ENCODE measurements at places on chromosomes 5 and 9.

DNA sequence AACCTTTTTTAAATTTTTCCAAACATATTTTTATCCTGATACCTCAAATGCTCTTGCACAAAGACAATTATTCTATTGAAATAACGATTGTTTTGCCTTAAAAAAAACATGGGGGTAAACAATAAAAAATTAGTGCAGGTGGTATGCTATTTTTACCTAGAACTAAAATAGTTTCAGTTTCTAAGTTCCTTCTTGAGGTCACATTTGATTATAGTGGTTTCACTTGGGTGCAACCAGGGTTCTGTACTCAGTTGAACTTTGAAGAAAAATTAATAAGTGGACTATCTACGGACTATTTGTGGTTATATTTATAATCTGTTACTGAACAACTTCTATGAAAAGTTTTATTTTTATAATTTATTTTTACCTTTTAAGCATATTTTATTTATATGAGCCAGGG lies 387.1 kb upstream of the IZUMO3 start:
- H3K36me3 ChIP-seq = no peaks in the 10 kb centered on the region
- H3K4me3 ChIP-seq = no peak overlapping the region
- no peaks in the 10 kb centered on the region for H3K27me3 ChIP-seq
- H3K4me1 ChIP-seq = no peaks in the 10 kb centered on the region

- no peak overlapping the region for H3K4me3 ChIP-seq
- no peak for DNase-seq
- H3K27me3 ChIP-seq = no peaks in the 10 kb centered on the region
- H3K4me1 ChIP-seq = no peaks in the 10 kb centered on the region
These were observed 7.2 kb downstream of the CYSTM1 start for GRCh38 chr5:140182075-140182711.

DNA sequence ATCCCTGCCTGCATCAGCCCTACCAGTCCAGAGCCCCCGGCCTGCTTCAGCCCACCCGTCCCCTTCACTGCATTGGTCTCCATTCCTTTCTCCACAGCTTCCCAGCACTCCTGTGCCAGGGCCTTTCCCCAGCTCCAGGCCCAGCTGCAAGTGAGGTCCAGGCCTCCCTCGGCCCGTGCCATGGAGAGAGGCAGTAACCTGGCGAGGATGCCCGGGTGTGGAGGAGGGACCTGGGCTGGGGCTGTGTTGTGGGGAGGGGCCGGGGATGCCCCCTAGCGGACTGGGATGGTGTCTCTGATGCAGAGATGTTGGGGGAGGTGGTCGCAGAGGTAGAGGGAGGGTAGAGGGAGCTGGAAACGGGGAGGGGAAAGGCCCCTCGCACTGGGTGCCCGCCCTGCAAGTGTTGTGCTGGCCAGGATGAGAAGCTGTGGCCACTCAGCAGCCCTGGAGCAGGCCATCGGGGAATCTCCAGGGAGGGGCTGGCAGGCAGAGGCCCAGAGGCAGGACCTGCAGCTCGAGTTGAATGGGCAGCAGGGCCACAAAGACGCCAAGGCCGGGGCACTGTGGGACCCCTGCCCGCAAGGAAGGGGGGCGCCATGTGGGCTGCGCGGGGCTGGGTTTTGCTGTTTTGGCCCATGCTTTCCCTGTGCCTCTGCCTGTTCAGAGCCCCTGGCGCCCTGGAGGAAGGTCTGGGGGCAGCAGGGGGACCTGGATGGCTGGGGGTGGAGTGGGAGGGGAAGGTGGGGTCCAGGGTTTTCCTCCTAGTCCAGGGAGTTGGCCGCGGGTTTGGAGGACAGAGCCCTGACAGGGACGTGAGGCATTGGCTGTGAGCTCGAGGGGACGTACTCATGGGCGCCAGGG lies 26.0 kb upstream of the NKD2 start:
- H3K27me3 ChIP-seq = no peaks in the 10 kb centered on the region
- no peak overlapping the region for H3K27ac ChIP-seq
- H3K4me3 ChIP-seq = no peak overlapping the region
- no peaks in the 10 kb centered on the region for H3K4me1 ChIP-seq

GRCh38 chr9:21812946-21813568 lies 10.6 kb downstream of the MTAP start:
- H3K36me3 ChIP-seq = peaks cover 5% of the 10 kb centered on the region
- no peak overlapping the region for H3K4me3 ChIP-seq

- peaks cover 8% of the 10 kb centered on the region for H3K4me1 ChIP-seq
- H3K27ac ChIP-seq = no peak overlapping the region
- H3K27me3 ChIP-seq = no peaks in the 10 kb centered on the region
- no peak overlapping the region for H3K4me3 ChIP-seq
These were observed 83.6 kb downstream of the NTNG2 start for GRCh38 chr9:132245465-132245864.

DNA sequence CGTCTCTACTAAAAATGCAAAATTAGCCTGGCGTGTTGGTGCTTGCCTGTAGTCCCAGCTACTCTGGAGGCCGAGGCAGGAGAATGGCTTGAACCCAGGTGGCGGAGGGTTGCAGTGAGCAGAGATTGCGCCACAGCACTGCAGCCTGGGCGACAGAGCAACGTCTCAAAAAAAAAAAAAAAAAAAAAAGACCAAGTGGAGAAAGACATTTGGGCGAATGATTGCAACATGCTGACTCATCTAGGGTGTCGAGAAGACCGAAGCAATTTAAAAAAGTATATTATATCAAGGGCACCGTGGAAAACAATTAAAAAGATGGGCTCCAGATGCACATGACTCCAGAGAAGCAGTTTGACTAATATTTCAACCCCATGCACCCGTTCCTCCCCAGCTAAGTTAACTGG lies 9.2 kb downstream of the KLF4 start:
- no peaks in the 10 kb centered on the region for H3K4me1 ChIP-seq
- no peak overlapping the region for H3K27ac ChIP-seq
- H3K36me3 ChIP-seq = no peaks in the 10 kb centered on the region

DNA sequence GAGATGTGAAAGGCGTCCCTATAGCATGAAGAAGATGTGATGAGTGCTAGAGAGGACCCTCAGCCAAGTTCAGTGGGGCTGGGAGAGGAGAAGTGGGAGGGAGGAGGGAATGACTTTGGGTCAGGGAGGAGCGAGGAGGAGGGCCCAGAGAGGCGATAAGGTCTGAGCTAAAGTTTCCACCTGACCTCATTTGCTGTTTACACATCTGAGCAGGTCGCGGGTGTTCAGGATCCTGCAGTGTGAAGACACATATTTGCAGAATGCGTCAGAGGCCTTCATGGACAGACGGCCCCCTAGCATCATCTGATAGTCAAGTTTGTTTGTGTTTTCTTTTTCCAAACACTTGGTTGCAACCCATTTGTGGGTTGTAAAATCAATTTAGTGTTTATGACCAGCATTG lies 18.9 kb upstream of the IGFBPL1 start:
- no peak for DNase-seq
- H3K4me1 ChIP-seq = no peaks in the 10 kb centered on the region
- H3K4me3 ChIP-seq = no peak overlapping the region
- H3K27ac ChIP-seq = no peak overlapping the region
- H3K27me3 ChIP-seq = no peaks in the 10 kb centered on the region

GRCh38 chr5:17925276-17925675 lies 291.0 kb downstream of the TAF11L14 start:
- no peaks in the 10 kb centered on the region for H3K36me3 ChIP-seq
- no peak for DNase-seq
- no peak overlapping the region for H3K27ac ChIP-seq
- H3K4me1 ChIP-seq = no peaks in the 10 kb centered on the region
- no peaks in the 10 kb centered on the region for H3K27me3 ChIP-seq
- H3K4me3 ChIP-seq = no peak overlapping the region

DNA sequence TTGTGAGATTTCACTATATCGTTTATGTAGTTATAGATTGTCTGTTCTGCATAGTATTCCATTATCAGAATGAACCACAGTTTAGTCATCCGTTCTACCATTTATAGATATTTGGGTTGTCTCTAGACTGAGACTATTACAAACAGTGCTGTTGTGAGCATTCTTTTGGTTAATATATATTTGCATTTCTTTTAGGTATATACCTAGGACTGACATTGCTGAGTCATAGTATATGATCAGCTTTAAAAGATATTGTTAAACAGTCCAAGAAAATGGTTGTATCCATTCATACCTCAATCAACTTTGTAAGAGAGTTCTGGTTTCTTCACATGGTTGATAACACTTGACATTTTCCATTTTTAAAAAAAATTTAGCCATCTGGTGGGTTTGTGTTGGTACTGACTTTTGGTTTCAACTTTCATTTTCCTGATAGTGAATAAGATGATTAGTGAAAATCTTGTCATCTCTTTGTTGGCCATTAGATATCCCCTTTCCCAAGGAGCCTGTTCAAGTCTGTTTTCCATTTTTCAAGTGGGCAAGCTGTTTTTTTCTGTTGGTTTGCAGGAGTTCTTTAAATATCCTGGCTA lies 22.9 kb upstream of the ADAM19 start:
- no peaks in the 10 kb centered on the region for H3K36me3 ChIP-seq
- no peaks in the 10 kb centered on the region for H3K27me3 ChIP-seq
- DNase-seq = no peak

DNA sequence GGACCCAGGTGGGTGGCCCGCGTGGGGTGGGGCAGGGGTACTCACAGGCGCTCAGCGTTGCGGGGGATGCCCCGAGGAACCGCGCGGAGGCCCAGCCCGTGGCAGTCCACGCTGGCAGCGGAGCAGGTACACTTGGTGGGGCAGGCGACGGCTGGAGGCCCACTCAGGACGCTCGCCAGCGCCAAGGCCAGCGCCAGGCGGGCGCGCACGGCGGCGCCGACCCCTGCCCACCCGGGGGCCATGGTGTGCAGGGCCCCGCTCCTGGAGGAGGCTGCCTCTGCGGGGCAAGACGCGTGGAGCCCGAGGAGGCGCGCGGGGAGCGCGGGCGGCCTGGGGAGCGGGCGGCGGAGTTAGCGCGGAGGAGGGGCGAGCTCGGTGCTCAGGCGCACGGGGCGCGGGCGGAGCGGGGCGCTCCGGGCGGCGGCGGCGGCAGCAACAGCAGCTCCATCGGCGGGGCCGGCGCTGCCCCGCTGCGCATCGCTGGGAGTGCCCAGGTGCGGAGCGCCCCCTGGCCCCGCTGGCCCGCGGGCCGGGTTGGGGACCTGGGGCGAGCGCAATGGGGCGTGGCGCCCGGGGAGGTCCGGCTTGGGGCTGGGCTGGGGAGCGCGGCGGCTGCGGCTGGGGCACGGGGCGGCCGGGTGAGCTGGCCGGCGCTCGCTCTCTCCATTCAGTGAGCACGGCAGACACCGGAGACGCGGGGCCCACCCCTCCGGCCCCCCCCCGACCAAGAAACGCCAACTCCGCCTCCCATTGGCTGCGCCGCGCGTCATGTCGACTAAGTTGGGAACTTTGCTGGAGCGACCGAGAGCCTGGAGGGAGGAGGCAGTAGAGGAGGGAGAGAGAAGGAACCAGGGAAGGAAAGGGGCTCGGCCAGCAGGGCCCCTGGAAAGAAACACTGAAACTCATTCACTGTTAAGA lies at the start of gene SLIT3:
Gene SLIT3, minus strand, starts transcription at position 672 of the 918 bp plus-strand sequence. Its CDS starts 430 bp downstream, at position 242.
- no peak within 1 kb of the TSS for H3K4me3 ChIP-seq
- no peak within 1 kb of the TSS for H3K27ac ChIP-seq
- H3K27me3 ChIP-seq = no peaks in the 10 kb centered on the region
- no peak for DNase-seq
- no peaks in the 10 kb centered on the region for H3K4me1 ChIP-seq
- H3K36me3 ChIP-seq = no peaks in the 10 kb centered on the region

DNA sequence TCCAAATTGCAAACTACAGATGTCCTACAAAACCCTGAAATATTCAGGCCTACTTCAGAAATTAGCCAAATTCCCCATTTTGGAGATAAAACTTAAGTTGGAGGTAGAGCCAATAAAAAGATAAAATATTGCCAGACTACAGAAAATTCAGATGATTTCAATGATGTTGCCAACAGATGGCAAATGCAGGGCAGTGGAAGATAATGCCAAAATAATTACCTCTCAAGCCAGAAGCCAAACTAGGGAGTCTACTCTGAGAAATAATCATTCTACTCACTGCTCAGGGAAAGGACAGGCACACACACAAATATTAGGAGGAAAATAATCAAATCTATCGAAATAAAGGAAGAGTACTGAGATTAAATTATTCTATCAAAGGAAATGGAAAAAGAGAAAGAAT lies 347.5 kb upstream of the CCNG1 start:
- H3K27ac ChIP-seq = no peak overlapping the region
- H3K4me1 ChIP-seq = no peaks in the 10 kb centered on the region
- no peaks in the 10 kb centered on the region for H3K27me3 ChIP-seq
- DNase-seq = no peak
- no peak overlapping the region for H3K4me3 ChIP-seq

DNA sequence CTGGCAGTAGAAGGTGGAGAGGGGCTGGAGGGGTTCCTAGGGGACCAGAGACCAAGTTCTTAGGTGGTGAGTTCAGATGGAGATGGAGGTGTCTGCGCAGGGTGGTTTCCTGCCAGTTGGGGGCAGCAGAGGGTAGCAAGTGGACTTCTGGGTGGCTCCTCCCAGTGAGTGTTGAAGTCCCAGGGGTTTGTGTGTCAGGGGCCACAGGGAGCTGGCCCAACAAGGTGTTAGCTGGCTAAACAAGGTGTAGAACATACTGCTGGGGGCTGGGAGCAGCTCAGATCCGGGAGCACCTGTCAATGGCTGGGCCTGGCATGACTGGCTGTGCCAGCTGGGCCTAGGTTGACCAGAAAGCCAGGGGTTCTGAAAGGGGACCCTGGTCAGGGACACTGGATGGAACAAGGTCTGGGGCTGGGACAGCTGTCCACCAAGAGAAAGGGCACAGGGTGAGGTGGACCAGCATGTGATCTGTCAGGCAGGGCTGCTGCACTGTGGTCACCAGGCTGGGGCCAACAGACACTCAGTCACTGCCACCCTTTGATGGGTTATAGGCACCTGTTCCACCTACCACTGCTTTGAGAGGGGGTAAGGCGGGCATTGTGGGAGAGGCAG lies 35.6 kb downstream of the DAB2IP start:
- no peak overlapping the region for H3K4me3 ChIP-seq
- H3K4me1 ChIP-seq = no peaks in the 10 kb centered on the region
- H3K27me3 ChIP-seq = no peaks in the 10 kb centered on the region
- no peaks in the 10 kb centered on the region for H3K36me3 ChIP-seq
- no peak overlapping the region for H3K27ac ChIP-seq

DNA sequence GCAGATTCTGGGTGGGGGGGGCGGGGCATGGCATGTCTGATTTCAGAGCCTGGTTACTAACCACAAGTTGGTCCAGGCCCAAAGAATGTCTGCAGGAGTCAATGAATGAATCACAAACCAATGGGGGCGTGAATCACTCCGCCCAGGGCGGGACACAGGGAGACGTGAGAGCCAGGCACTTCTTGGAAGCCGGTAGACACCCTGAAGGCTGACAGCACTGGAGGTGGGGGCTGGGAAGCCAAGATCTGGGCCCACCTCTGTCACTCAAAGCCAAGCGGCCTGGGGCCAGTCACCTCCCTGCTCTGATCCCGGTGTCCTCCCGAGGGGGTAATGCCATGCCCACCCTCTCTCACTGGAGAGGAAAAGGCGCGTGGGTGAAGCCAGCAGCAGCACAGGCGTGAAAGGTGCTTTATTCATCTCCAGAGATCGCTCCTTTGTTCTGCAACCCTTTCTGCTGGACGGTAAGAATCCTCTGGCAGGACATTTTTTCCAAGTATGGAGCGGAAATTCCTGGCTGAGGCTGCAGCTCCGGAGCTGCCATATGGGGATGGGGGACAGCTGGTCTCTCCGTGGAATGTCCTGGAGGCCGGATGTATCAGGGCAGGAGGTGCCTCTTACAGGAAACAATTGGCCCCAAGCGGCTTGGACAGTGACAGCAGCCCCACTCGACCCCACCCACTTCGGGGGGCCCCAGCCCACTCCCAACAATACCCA lies 85.0 kb downstream of the STK10 start:
- H3K27ac ChIP-seq = no peak overlapping the region
- peaks cover 15% of the 10 kb centered on the region for H3K4me1 ChIP-seq
- peaks cover 27% of the 10 kb centered on the region for H3K36me3 ChIP-seq
- H3K27me3 ChIP-seq = no peaks in the 10 kb centered on the region

- no peak overlapping the region for H3K27ac ChIP-seq
- no peaks in the 10 kb centered on the region for H3K36me3 ChIP-seq
- H3K4me1 ChIP-seq = no peaks in the 10 kb centered on the region
- no peaks in the 10 kb centered on the region for H3K27me3 ChIP-seq
- DNase-seq = no peak
- no peak overlapping the region for H3K4me3 ChIP-seq
These were observed 448.9 kb downstream of the BNC2 start for GRCh38 chr9:16421532-16421931.

Measured in naive thymus-derived CD4-positive, alpha-beta T cell (primary cell).